Stimulated activated CD8-positive, alpha-beta memory T cell treated with anti-CD3 and anti-CD28 coated beads, Interleukin-7, amount 100 ng/mL, for 48 hours (primary cell): ENCODE measurements at places on chromosomes 4 and X.

- no peak for DNase-seq
Measured at GRCh38 chrX:53186351-53186750, 38.7 kb downstream of the KDM5C start.

DNA sequence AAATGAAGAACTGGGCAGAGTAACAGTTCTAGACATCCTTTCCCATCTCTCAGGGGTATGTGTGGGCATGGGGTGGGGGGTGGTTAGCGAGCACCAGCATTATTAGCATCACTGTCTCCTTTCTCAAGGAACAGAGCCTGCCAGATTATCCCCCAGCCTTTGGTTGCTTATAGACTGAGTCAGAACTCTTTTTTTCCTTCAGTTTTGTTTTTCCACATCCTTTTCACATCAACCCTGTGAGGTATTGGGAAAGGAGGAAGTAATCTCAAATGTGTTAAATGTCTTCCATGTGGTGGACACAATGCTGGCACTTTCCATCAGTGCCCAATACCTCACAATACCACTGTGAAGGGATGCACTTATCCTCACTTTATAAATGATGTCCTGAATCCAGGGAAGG, 3.1 kb upstream of the FGF16 start:
- DNase-seq = no peak

- no peak for DNase-seq
Measured at GRCh38 chr4:68691186-68691585, 20.7 kb upstream of the UGT2B15 start.

- DNase-seq = no peak
Measured at GRCh38 chr4:139455126-139455538, 1.2 kb downstream of the RAB33B start.

GRCh38 chr4:140652601-140653000, 83.8 kb upstream of the UCP1 start:
- no peak for DNase-seq

DNA sequence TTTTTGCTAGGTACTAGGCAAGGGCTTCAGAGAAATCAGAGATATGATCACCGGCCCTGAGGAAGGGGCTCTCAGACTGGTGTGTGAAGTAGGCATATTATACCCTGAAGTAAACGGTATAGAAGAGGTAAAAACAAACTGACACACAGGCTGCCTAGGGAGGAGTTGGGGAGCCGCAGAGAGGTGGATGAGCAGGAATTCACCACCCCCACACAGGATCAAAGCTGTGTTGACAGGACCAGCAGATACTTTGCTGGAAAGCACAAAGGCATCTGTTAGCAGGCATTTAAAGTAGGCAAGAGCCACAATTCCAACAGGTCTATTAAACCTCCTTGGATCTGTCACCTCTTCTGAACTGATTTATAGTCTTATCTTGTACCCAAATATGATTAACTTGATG, 71.8 kb upstream of the GPR34 start:
- no peak for DNase-seq

DNA sequence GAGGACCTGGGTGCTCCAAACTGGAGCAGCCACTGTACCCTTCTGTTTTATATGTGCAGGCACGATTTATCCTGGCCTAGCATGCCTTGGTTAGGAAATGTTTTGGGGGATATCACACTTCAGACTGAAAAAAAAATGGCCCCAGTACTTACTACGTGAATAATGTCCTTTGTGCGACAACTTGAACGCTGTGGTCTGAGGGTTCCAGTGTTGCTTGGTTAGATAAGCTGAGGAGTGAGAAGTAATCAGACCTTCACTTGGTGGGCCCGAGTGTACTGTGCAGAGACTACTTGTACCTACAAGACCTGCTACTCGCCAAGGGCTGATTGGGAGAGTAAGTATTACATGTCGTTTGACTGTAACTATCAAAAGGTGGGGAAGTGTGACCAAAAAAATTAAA, 678 bp downstream of the DNAAF6 start:
- DNase-seq = no peak

- no peak for DNase-seq
Measured at GRCh38 chr4:105966051-105966450, 70.8 kb downstream of the NPNT start.

GRCh38 chrX:79266702-79267101, 100.4 kb downstream of the ITM2A start:
- no peak for DNase-seq

- no peak for DNase-seq
Measured at GRCh38 chr4:40552536-40552935, 77.1 kb downstream of the RBM47 start.
